Fibroblast of skin of right biceps (primary cell): ENCODE measurements at places on chromosomes 7 and 10.
A peak's percentile ranks its signal among the peaks of the same experiment; 100 is the strongest.

- DNase-seq: no peak
These were observed 81.1 kb downstream of the PLPP4 start for GRCh38 chr10:120538091-120538490.

DNA sequence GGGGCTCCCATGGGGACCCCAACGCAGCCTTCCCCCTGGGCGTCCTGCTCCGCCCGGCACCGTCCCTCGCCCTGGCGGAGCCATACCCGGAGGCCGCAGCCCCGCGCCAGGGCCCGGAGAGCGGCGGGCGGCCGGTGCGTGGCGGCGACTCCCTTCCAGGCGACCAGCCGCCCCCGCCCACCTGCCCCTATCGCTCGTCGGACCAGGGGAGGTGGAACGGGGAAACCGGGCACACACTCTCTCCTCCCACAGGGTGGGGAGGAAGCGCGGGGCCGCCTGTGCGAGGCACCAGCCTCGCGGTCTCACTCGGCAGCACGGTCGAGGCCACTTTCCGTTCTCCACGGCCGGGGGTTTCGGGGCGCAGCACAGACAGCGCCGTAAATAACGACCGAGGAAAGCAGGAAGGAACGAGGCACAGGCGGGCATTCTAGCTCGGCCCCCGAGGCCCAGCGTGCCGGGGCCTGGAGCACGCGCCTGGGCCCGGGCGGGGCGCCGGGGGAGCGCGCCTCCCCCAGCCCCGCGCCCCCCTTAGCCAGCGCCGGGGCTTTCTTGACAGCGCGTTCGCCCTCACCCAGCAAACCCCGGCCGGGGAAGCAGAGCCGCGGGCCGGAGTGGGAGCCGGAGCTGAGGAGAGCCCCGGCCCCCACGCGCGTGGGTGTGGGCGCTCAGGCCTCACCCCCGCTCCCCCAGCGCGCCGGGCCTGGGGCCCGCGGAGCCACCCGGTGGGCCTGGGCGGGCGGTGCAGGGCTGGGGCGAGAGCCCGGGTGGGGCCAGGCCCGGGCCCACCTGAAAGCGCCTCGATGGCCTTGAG is 936 bp downstream of the IGF2BP3 start:
- DNase-seq: peak; percentile 31

GRCh38 chr10:51074238-51075028 is at the start of gene PRKG1:
PRKG1 (plus strand) TSS chr10:51074487.
- peak; percentile 82 for DNase-seq

DNA sequence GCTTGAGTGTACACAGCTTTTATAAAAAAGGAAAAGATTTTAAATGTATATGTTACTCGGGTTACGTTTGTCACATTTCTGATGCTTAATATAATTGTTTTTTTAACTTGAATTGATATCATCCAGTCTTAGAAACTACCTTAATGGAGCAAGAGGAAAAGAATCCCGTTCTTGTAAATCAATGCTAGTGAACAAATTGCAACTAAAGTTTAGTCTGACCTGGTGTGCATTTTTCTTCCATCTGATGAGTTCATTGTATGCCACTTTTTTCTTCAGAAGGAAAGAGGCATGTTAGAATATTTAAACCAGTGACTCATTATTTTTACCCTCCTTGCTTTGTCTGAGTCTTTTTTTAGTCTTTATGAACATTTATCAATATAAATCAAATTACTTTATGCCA is 34.7 kb downstream of the NET1 start:
- peak; percentile 42 for DNase-seq

GRCh38 chr10:106711313-106711906 is 453.1 kb downstream of the SORCS1 start:
- peak; percentile 25 for DNase-seq

DNA sequence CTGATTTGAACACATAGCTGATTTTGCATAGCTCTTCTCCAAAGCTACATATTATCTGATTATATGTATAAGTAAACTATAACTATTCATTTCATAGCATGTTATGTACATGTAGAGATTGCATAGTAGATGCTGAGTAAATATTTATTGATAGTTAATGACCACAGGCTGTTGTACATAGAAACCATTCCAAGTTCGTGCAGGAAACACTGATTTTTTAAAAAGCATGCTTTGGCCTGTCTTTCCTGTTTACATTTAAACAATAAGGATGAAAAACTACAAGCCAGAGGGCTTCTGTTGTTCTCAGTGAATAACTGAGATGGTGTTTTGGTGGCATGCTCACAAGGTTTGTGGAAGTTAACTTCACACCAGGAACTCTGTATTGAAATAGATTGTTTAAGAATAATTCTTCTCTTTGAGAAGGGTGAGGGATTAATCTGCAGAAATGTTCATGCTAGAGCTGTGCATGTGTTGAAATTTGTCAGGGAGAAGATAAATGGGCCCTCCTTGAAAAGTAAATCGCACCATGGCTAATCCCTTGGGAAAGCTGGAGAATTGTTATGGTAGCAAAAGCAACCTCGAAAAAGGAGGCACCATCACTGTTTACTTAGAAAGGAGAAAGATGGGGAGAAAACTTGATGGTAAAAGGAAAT is 120.2 kb upstream of the SP8 start:
- DNase-seq: no peak
